Activated T-cell treated with anti-CD3 and anti-CD28 coated beads, Interleukin-2, amount 50 U/mL, for 48 hours (primary cell): ENCODE measurements at places on chromosomes 4 and X.

GRCh38 chr4:12260453-12260852, 831.8 kb upstream of the HS3ST1 start:
- no peak for DNase-seq

DNA sequence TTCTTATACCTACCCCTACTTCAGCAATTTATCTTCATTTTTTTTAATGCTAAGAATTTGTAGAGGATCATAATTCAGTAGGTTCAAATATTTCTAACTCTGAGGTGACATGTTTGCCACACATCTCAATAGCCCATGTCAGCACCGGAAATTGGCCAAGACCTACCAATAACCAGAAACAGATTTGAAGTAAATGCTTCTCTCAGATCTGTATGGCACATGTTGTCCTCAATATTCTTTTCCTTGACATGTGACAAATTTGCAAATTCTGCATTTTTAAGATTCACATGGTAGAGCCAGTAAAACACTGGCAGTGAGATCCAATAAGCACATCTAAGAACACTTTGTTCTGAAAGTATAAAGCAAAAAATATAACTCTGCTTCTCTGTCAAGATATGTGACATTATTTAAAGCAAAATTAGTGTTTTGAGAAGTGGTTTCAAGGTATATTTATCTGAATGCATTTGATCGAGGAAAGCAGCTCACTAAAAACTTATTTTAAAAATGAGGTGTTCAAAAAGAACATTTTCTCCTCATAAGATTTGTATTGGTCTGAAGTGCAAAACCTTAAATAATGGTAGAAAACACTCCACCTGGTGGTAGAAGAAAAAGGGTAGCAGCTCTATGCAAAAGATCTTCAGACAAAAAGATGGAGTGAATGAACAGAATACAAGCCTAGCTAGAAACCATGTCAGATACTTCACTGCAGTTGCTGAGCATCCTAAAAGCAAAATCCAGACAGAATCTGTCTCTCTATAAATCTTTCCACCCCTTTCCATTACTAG, 513.8 kb upstream of the FAM241A start:
- DNase-seq, result no peak

GRCh38 chrX:12308420-12308819, 170.1 kb downstream of the FRMPD4 start:
- DNase-seq, result no peak

GRCh38 chr4:8383451-8384160, 56.9 kb downstream of the ACOX3 start:
- DNase-seq, result no peak

DNA sequence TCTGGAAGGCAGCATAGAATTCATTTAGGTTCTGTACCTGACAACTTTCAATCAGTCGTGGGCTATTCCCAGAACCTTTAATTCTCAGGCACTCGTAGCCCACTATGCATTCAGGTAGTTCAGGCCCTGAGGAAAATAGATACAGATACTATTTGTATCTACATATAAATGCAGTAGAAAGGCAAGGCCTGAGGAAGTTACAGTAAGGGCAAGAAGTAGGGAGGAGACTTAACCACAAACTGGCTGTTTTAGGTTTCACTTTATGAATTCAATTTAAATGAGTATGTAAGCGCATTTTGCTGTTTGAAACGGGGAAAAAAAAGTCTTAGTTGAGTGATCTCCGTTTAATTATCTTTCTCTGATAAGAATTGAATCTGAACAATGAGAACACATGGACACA, 529.4 kb upstream of the ATOH1 start:
- DNase-seq, result no peak
